Stimulated activated naive B cell treated with anti-CD40 and anti-IgM and Interleukin-4, amounts not matched to agents 10 μg/mL and 1 μg/mL and 100 μg/mL, for 72 hours (primary cell): ENCODE measurements at places on chromosomes 3 and 15.

DNA sequence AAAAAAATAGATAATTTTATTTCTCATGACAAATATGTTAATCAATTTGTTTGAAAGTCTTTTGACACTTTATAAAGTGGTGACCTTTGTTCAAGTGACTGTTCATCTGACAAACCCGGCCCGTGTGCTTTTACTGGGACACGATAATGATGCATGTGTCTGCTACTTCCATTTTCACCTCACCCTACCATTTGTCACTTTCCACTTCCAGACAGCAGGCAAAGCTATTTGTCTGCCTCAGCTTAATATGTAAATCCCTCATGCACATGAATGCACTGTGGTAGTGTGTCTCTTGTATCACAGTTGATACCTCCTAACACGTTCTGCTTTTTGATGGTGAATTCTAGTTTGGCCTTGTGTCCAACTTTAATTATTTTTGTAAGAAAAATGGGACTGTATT is 204.3 kb downstream of the BBX start:
- DNase-seq = no peak

DNA sequence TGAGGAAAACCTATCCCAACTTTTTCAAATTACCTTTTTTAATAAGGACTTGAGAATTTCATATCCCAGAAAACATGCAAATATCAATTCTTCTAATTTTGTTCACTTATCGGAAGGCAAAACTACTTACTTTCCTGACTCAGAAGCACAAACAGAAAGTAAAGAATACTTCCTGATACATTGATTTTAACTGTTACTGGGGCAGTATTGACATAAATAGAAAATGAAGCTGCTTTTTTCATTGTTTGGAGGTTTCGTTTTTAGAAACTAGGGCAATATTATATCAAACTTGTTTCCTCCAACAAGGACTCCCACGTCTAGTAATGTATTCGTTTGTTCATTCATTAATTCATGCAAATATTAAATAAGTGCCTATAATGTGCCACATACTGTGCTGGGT is 19.1 kb downstream of the PAQR9 start:
- no peak for DNase-seq

DNA sequence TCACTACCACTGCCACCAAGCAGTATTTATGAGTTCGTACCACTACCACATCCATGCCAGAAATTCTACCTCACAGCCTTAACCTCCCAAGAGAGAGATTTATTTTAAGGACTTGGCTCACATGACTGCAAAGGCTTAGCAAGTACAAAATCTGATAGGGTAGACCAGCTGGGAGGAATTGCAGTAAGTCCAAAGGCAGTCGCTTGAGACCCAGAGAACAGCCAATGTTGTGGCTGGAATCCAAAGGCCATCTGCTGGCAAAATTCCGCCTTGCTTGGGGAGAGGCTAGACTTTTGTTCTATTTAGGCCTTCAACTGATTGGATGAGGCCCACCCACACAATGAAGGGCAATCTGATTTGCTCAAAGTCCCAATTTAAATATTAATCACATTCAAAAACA is 101.4 kb upstream of the STT3B start:
- DNase-seq = no peak

- DNase-seq = no peak
Measured at GRCh38 chr15:40908095-40908494, 13.8 kb downstream of the VPS18 start.

DNA sequence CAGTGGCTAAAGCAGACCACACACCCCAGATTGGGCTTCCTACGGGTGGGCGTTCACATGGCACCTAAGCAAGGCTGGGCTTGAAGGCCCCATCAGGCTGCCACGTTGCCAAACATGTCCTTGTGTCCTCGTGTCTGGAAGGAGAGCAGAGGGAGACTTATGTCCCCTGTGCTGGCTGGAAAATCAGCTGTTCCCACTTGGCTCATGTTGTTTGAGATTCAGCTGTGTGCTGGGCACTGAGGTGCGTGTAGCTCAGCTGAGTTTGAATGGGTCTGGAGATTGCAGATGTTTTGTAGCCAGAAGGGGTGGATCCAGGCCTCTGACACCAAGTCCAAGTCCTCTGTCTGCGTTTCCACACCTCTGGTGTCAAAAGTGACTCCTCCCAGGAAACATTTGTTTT is 34.6 kb downstream of the RLBP1 start:
- DNase-seq = no peak

DNA sequence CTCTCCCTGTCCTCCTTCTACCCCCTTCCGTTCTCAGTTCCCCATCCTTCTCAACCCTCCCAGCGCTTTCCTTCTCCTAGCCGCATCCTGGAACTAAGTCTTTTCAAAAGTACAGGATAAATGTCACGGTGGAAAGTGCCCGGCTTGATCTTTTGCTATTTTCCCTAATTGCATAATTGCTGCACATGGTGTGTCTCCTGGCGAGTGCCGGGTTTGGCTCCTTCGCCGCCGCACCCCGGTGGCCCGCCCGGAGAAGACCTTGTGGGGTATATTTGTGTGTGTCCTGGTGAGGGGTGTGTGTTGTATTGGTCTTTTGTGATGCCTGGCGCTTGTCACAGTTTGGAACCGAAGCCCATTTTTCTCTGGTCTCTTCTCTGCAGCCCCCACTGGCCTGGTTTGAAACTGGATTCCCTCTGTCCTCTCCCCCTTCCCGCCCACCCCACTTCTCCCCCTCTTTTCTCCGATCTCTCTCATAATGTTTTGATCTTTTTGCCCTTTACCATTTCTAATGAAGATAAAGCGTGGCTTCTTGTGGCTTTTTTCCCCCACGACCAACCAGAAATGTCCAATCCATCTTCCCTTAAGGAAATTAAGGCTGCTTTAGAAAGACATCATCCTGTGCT is 692 bp downstream of the UBE2E2 start:
- peak; percentile 21 for DNase-seq

DNA sequence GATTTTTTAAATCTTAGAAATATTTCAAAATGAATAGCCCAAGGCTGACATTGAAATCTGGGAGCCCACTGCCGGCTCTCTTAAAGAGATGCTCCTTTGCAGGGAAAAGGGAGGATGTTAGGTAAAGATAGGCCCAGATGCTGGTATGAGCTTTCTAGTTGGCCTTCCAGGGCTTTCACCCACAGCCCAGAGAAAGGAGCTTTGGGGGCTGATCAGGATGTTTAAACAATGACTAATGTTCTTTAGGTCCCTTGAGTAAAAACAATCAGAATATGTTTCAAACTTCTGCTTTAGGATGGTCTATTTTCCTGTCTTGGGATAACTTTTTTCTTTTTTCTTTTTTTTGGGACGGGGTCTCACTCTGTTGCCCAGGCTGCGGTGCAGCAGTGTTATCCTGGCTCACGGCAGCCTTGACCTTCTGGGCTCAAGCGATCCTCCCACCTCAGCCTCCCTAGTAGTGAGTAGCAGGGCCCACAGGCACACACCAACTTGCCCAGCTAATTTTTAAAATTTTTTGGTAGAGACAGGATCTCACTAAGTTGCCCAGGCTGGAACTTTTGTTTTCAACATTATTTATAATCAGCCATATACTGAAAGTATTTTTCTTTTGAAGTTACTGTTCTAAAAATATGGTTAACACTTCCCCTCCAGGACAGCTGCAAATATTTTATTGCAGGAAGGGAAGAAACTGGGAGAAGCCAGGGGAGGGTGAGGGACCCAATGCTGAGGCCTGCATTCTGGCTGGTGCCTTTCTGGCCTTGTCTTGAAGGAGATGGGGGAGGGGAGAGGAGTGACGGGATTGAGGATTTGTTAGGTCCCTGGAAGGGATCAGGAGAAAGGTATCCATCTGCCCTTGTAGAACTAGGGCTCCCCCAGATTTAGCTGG is 70.1 kb downstream of the TRAK1 start:
- no peak for DNase-seq

GRCh38 chr3:29694783-29695182 is 413.9 kb downstream of the RBMS3 start:
- DNase-seq = no peak

DNA sequence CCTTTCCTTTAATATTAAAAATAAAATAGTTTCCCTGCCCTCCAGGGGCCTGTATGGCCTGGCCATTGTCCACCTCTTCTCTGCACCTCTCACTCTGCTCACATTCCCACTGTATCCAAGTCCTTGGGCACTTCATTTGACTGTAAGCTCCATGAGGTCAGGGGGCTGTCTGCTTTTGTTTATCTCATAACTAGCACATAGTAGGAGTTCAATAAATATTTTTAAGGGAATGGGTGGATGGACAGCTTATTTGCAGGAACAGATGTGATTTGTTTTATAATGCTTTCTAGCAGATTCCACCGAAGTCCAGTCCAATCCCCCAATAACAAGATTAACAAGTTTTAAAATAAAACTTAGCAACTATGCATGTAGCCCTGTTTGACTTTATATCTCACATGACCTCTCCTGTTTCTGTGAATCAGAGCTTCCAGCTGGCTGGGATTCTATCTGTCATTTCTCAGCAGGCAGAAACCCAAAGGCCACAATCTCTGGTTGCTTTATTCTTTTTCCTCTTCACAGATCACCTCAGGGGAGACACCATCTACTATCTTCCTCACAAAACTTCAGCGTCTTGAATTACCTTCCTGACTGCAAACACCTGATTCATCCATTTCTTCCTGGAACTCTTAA is 123.0 kb upstream of the NR2F2 start:
- DNase-seq = no peak

DNA sequence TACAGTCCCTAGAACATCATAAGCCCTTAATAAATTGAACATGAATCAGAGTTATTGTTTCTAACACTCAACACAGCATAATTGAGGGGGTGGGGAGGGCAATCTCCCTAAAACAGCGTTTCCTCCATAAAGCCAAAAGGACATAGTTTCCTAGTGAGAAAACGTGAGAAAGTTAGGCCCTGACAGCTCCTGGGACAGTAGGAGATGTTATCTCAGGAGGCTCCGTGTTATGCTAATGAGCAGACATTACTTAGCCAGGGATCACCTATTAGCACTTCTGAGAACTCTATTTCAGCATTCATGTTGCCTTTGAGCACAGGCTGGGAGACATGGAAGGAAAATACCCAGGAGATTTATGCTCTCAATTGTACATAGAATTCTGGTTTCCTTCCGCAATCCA is 229.1 kb upstream of the ADAMTS9 start:
- no peak for DNase-seq

GRCh38 chr3:75192146-75192616 is 471.9 kb upstream of the FRG2C start:
- no peak for DNase-seq

GRCh38 chr3:4837374-4837930 is 141.8 kb upstream of the BHLHE40 start:
- no peak for DNase-seq

GRCh38 chr3:187042874-187043458 is 96.3 kb downstream of the RPL39L start:
- no peak for DNase-seq

- no peak for DNase-seq
Measured at GRCh38 chr3:132090921-132091320, 56.1 kb upstream of the CPNE4 start.

DNA sequence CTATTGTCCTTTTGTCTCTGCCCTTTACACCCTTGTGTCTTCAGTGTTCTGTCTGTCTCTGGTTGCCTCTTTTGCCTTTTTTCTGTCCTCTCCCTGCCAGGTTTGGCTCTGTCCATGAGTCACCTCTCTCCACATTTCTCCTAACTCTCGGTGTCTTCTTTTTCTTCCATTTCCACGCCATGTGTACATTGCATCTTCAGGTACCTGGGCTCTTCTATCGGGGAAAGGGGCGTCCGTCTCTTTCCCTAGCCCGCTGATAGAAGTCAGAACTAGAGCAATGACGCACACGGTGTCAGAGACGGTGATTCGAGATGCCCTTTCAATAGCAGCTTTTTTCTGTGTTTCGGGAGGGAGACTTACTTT is 641 bp downstream of the OPA1 start:
- DNase-seq = peak; percentile 25

DNA sequence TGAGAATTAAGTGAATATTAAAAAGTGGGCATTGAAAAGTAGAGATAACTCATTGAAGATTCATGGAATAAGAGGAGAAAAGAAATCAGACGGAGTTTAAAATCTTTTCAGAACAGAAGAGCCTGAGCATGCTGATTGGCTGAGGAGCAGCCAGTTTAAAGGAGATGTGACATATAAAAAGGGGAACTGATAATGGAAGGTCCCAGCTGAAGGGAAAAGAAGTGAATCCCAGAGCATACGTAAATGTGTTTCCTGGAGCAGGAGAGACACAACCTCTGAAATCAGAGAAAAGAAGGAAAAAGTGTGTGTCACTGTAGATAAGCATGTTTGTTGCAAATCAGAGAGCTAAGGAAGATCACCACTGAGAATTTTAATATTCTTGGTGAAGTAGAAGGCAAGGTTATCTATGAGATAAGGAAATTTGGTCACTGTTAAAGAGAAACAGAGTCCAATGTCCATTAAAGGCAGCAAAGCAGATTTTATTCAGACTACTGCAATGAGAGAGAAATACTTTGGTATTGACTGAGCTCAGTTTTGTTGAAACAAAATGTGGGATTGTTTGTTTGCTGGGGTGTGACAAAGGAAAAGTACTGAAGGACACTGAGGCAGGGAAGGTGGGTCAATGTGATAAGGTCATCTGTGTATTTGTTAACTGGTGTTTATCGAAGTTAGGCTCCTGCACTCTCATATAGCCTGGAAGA is 84.6 kb upstream of the WDR72 start:
- no peak for DNase-seq

DNA sequence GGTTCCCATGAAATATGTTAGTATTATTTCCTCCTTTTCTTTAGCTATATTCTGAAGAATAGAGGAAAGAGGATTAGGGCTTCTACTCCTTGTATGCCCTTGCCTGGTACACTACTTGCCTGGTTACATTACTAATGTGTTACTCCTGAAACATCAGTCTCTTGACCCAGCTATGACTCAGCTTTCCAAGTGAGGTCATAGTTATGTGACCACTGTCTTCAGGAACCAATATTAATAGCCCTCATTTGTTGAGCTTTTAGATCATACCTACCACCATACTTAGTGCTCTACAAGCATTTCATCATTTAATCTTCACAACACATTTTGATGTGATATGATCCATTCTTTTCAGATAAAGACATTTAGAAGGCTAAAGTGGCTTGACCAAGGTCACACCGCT is 60.3 kb downstream of the CMSS1 start:
- no peak for DNase-seq

DNA sequence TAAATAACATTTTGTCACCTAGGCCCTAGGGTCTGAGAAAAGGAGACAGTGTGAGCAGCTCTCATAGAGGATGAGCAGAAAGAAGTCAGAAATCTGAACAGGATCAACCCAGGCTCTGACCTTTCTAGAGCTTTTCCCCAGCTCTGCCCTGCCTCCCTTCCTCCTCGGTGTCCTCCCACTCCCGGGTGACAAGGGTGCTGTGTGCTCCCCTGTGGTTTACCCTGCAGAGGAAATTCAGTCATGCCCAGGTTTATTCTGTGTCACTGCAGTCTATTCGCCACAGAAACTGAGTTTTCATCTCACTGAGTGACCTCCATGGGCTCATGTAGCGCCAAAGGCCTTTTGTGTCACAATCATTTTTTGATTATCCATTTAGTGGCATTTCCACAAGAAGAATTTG is 76.6 kb downstream of the IL12A start:
- no peak for DNase-seq

GRCh38 chr15:40506964-40507571 is 36.3 kb downstream of the CHST14 start:
- peak; percentile 29 for DNase-seq

DNA sequence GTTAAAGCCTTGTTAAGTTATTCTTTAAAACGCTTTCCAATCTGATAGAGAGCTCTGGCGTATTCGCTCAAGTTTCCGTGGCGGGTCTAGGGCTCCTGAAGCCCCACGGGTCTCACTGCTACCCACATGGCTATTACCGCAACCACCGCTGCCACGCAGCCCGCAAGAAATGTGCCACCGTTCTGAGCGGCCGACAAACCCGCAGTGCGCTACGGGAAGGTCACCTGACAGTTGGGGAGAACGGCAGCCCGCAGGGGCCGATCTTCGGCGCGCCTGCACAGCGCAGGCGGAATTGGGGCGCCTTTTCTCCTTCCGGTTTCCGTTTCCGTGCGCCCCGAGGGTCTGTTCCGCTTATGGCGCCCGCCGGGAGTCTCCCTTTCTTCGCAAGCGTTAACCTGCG is 76.6 kb upstream of the SNRPN start:
- no peak for DNase-seq
